ENCODE measurements at places on chromosomes 16 and 17. TPM values are rescaled to one million over a fixed set of nuclear protein-coding genes. Genes with fewer than 3 reads are reported as not detected.

Gene BICDL2
- 0.82 TPM for polyA plus RNA-seq

Gene CNTD1
- polyA plus RNA-seq = 0.74 TPM

Gene SKAP1
- polyA plus RNA-seq = 5.4 TPM

Gene ACSM2B
- polyA plus RNA-seq = not detected

Gene CCL22
- polyA plus RNA-seq = 0.21 TPM

Gene CLEC19A
- not detected for polyA plus RNA-seq

Gene MFSD6L
- polyA plus RNA-seq = 0.49 TPM

Gene C17orf107
- polyA plus RNA-seq = 2.1 TPM

Gene ASIC2
- polyA plus RNA-seq = 0.14 TPM

Gene HES7
- not detected for polyA plus RNA-seq

Gene NPIPA7
- 13.3 TPM for polyA plus RNA-seq

Gene GLP2R
- polyA plus RNA-seq = 0.15 TPM

Gene CDK12
- polyA plus RNA-seq = 25.2 TPM

Gene CLEC18B
- 1.6 TPM for polyA plus RNA-seq

Gene GPR142
- 0.18 TPM for polyA plus RNA-seq

Gene ZC3H18
- polyA plus RNA-seq = 29.5 TPM

Gene NPTX1
- polyA plus RNA-seq = 0.20 TPM

Gene TLCD3A
- polyA plus RNA-seq = 20.1 TPM

Gene ESRP2
- polyA plus RNA-seq = 0.42 TPM

Gene TBC1D3C
- polyA plus RNA-seq = not detected

Gene MT1M
- 1.3 TPM for polyA plus RNA-seq

Gene CD19
- 0.30 TPM for polyA plus RNA-seq

Gene DPEP3
- polyA plus RNA-seq = 0.33 TPM

Gene TEKT3
- 1.2 TPM for polyA plus RNA-seq

Gene KCNJ12
- polyA plus RNA-seq = 11.6 TPM

Gene ACSM5
- 0.34 TPM for polyA plus RNA-seq

Gene SECTM1
- polyA plus RNA-seq = 2.8 TPM

Gene AOC2
- 0.87 TPM for polyA plus RNA-seq

Gene USP43
- 0.60 TPM for polyA plus RNA-seq

Gene C17orf50
- not detected for polyA plus RNA-seq

Gene RILP
- 3.4 TPM for polyA plus RNA-seq

Gene AHSP
- polyA plus RNA-seq = 15.0 TPM

Gene PIMREG
- 8.1 TPM for polyA plus RNA-seq

Gene CUEDC1
- 43.1 TPM for polyA plus RNA-seq

Gene RHBDL3
- polyA plus RNA-seq = 1.2 TPM

Gene PSMB10
- polyA plus RNA-seq = 28.7 TPM

Gene CEMP1
- 0.15 TPM for polyA plus RNA-seq

Gene RASD1
- 5.3 TPM for polyA plus RNA-seq

Gene RNF222
- 0.10 TPM for polyA plus RNA-seq

Gene LGALS9
- 10.4 TPM for polyA plus RNA-seq

Data from muscle of back (tissue), 13 donors.